ENCODE measurements at places on chromosomes 3 and 15.

- DNase-seq: no peak
Observed at GRCh38 chr15:67186226-67186649, 68.2 kb downstream of the AAGAB start.

GRCh38 chr15:52559022-52559421 is 9.8 kb downstream of the ARPP19 start:
- no peak for DNase-seq

DNA sequence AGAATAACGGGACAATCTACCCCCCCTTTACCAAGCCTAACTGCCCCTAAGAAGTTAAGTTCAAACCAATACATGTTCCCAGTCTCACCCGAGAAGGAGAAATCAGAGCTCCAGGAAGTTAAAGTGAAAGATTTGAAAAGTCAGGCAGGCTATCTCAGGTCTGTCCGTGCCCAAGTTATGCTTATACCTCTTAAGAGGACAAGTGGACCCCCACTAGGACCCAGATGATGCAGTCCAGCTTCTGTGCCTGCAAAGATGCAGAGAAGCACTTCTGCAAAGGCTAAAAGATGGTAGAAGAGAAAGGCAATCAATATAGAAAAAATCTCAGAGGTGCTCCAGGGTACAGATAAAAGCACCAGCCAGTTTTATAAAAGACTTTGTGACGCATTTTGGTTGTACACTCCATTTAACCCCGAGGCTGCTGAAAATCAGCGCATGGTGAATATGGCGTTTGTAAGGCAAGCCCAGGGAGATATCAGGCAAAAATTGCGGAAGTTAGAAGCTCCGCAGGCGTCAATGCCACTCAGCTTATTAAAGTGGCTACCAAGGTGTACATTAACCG is 9.8 kb upstream of the SLC9C1 start:
- DNase-seq: no peak

DNA sequence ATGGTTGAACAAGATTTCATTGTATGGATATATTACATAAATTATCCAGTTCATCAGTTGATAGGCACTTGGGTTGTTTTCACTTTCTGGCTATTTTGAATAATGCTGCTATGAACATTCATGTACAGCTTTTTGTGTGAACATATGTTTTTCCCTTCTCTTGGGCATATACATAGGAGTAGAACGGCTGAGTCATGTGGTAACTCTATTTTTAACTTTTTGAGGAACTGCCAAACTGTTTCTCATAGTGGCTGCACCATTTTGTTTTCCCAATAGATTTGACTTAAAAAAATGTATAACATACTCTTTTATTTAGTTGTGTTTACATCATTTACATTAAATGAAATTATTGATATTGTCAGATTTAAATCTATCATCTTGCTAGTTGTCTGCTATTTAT is 28.8 kb upstream of the RFX7 start:
- no peak for DNase-seq

DNA sequence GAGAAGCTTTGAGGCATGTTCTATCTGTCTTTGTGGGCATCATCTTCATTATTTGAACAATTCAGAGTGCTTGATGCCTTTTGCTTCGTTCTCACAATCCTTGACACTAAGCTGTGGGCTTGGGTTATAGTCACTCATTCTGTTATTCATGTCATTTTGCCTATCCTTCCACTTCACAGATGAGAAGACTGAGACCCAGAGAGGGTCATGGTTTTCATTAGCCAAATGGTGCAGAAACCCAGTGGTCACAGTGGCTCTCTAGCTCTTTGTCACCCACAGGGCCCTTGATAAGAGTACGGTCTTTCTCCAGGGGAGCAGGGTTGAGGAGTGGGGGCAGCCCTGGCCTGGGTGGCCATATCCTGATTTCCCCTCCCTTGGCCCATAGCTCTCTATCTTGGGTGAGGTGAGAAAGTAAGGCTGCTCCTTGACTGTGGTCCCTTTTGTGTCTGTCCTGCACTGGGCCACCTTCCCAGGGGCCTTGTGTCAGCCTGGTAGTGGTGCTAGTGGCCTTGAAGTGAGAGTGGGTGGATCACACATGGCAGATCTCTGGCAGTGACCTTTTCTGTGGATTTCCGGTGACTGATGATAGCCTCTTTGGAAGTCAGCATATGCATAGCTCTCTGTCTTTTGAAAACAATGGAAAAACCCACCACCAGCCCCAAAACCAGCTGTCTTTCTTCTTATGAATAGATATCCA is 130.1 kb downstream of the IGF1R start:
- no peak for DNase-seq

DNA sequence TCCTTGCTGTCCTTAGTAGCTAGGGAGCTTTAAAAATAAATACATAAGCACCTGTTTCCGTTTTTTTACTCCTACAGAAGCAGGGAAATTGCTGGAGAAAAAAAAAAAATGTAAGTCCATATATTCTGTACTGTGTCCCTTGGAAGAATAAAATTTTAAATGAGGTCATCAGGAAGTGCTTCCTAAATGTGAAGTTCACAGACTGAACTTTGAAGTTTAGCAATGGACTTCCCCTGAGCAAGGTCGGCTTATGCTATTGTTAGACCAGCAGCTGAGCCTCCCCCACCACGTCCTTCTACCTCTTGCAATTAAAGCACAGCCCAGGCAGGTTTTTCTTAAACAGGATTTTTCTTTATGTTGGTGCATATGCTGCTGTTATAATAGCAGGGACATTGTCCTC is 26.3 kb downstream of the LIPC start:
- no peak for DNase-seq

DNA sequence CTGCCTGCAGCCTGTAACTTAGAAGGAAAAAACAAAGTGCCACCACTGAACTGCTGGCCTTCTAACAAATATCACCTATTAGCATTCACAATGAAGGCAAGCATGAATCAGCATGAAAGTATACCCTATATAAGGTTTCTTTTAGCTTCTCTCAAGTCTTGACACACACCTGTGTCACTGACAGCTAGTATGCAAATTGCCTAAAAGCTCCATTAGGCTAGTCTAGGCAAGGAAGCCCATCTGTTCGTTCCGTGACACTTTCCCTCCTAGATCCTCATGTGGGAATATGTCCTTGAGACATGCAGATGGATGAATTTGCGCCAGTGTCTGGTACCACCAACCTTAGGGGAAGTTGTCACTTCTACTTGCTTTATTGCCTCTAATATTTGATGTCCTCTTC is 129.3 kb downstream of the RBMS3 start:
- DNase-seq: no peak

GRCh38 chr3:135576751-135577150 is 388.8 kb upstream of the PPP2R3A start:
- no peak for DNase-seq

DNA sequence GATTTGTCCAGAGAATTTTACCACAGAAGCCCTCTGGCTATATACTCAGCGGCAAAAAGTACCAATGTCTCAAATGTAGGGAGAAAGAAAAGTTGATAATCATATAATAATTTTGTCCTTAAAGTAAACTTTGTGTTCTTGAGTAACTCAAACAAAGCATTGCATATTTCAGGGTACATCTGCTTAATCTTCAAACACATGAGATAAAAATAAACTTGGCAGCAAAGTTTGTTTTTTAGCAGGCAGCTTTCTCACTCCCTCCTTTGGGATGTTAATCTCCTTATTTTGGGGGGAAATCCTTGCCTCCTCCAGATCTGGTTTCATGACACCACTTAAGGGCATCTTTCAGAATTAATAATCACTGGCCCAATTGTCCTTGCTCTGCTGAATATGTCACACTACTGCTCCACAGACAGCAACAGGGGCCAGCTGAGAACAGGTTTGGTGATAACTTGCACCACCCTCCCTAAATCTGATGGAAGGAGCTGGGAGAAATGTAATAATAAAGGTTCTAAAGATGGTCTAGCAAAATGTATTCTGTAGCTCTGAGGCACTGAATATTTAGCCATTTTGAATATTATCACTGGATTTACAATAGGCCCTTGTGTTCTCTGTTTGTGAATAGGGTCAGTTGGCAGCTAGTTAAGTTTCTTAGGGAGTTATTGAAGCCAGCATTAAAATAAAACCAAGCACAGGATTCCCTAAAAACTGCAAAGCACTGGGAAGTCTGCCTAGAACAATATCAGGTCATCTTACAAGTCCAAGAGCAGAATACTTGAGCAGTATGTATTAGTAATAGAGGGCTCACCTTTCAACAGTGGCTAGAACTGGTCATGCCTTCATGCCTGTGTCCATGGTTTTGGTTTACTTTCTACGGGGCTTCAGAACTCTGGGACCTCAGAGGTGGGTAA is 79.2 kb downstream of the EFL1 start:
- DNase-seq: no peak

GRCh38 chr3:17901893-17902292 is 159.5 kb upstream of the TBC1D5 start:
- DNase-seq: no peak

DNA sequence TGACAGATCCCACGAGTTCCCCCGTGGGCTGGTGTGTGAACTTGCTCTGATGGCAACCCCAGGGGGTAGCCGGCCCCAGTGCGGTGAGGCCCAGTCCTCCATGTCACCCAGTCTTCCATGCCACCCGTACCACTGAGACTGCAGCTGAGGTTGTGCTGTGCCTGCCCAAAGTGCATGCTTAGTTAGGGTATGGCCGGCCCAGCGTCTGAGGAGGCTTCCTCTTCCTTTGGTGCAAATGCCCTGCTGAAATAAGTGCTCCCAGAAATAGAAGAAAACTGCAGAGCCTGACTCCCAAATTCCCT is 31.5 kb downstream of the MGLL start:
- DNase-seq: no peak

DNA sequence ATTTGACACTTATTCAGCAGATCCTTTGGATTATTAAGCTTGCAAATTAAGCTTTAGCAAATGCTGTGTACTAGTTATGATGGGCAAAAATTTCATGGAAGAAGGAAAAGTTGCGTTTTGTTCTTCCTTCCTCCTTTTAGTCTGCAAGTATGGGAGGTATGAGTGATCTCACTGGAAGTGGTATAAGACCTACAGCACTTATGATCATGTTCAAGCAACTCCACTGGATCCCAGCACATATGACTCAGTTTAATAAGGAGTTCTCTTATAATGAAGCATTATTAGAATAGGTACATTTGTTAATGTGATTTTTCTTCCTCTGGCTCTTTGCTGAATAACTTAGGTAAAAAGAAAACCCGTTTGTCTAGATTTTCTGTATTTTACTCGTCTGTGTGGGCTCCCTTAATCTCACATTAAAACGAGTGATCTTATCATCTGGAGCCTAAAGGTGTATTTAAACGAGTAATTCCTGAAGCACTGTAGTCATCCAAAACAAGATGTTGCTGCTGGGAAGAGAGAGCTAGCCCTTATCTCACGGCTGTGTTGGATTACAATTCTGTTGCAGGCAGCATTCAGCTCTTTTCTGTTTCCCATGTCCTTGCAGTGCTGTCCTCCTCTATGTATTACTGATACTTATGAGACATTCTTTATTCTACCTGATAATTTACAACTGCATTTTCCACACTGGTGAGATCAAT is 264.9 kb downstream of the GBE1 start:
- DNase-seq: no peak

- no peak for DNase-seq
Observed at GRCh38 chr3:95334461-95334860, 1271.6 kb downstream of the NSUN3 start.

- no peak for DNase-seq
Observed at GRCh38 chr15:93221759-93222158, 132.7 kb upstream of the RGMA start.

- DNase-seq: no peak
Observed at GRCh38 chr3:179651687-179652446, 973 bp upstream of the USP13 start.

DNA sequence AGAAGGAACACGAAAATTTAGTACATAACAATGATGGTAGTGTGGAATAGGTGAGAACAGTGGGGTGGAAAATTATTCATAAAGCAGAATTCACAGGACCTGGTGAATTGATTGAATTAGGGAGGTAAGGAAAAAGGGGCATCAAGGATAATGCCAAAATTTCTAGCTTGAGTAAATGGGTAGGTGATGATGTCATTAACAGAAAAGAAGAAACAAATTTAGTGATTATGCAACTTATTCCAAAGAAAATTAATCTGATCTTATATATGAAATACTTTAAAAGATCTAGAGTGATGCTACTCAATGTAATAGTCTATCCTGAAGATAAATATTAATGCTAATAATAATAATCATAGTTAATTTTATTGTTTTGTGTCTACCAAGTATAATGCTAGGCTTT is 544.6 kb upstream of the LMCD1 start:
- no peak for DNase-seq

DNA sequence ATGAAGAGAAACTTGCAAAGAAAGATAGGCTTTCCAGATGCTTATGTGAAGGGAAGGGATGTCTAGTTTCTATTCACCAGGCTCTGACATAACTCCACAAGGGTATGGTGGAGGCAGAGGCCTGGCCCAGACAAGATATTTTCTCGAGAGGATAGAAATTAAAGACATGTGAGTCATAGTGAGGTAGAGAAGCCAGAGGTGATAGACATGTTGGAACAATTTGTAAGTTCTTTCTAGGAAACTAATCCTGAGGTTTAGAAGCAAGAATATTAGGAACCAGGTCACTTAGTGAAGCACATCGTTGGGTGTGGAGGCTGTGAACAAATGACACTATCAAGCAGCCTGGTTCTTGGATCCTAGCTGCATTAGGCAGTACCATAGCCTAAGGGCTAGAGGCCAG is 176.9 kb downstream of the BBX start:
- DNase-seq: no peak

DNA sequence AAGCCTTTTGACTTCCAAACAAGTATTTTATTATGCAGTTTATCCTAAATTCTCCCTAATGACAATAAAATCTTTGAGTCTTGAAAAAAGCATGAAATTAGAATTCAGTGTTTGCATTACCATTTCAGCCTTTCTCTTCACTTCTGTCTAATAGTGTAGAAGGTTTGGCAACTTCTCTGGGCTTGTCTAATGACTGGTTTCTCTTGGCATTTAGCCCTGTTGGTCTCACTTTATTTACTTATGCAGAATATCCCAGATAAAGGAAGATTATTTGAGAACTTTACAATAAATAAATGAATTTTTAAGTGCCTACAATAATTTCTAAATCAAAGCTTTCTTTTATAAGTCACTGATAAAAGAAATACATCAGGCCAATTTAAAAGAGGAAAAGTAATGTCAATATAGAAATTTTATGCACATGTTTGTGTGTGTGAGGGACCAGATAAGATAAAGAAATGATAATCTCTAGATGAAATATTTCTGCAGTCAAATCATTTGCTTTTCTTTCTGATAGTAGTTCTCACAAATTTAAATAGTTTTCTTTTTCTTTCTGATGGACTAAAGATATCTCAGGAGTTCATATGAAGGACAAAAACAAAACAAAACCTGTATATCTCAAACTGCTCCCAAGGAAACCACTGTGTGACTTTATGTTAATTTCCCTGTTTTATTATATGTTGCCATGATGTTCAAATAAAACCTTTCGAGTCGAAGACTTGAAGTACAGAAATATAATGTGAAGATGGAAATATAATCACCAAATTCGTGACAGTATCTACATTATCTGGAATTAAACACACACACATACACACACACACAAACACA is 533.1 kb upstream of the CBLB start:
- no peak for DNase-seq

GRCh38 chr15:47477341-47477740 is 240.0 kb upstream of the SEMA6D start:
- DNase-seq: no peak

- DNase-seq: no peak
Observed at GRCh38 chr15:93968773-93969172, 262.6 kb upstream of the MCTP2 start.
